ENCODE measurements at places on chromosomes 5 and 9.

- DNase-seq: no peak
These were observed 142.9 kb downstream of the CDK5RAP2 start for GRCh38 chr9:120436983-120437475.

DNA sequence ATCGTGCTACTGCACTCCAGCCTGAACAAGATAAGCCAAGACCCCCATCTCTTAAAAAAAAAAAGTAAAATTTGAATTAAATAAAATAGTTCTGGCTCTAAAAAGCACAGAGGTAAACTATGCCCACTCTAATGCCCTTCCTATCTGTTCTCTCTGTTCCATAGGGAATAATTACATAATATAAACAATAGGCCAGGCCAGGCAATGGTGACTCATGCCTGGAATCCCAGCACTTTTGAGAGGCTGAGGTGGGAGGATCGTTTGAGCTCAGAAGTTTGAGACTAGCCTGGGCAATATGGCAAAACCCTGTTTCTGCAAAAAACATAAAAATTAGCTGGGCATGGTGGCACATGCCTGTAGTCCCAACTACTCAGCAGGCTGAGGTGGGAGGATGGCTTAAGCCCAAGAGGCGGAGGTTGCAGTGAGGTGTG lies 47.4 kb downstream of the MYO10 start:
- no peak for DNase-seq

- DNase-seq: no peak
These were observed 1.5 kb downstream of the TOR2A start for GRCh38 chr9:127733614-127734013.

GRCh38 chr9:4792054-4792571 lies 631 bp upstream of the RCL1 start:
- no peak for DNase-seq

- no peak for DNase-seq
These were observed 75.4 kb downstream of the OSMR start for GRCh38 chr5:38921174-38921573.

Measured in Peyer's patch (tissue), 4 donors.